HL-60 (cell line): ENCODE measurements at places on chromosomes 12 and 14.
A peak's percentile ranks its signal among the peaks of the same experiment; 100 is the strongest.

- DNase-seq = no peak
These were observed 369.6 kb downstream of the DUSP6 start for GRCh38 chr12:88982694-88983093.

DNA sequence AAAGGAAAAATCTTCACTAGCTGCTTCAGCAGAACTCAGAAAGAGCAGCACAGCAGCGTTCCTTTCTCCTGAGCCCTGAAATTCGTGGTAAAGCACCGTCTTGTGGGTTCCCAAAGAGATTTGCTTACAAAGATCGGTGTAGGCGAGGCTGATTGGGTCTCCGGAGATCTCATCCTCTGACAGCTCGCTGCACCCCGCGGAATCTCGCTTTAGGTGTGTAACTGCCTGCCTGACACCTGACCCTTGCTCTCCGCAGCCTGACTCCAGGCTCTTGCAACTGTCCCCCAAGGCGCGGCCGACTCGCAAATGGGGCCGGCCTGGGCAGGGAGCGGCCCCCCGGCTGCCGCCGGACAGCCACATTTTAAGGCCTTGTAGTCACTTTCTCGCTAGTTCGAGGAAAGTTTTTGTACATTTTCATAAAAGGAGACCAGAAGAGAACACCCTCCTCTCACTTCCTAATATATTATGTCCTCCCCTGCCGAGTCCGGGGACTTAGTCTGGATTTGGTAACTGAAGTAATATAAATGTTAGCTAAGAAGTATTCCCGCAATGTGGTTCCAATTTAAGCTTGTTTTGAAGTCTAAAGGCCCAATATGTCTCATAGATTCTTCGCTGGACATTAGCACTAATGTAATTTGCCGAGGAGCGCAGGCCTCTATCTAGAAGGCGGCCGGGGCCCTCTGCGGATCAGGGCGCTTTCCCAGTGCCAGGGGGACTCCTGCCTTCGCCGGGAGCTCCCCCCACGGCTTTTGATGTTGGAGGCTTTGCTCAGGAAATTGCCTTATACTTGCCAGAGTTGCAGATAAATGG, 177.3 kb upstream of the CDKN3 start:
- no peak for DNase-seq

GRCh38 chr12:56299853-56300643, at the start of gene CS:
Gene CS (minus strand): TSS chr12:56300330. CDS start chr12:56300201, 129 bp downstream.
- peak; percentile 99 for DNase-seq

GRCh38 chr12:107761502-107761904, 566 bp upstream of the PRDM4 start:
- DNase-seq = no peak

GRCh38 chr14:80465546-80466220, 254.4 kb upstream of the DIO2 start:
- DNase-seq = no peak

GRCh38 chr12:90999966-91000365, 4.8 kb downstream of the EPYC start:
- no peak for DNase-seq

- DNase-seq = no peak
These were observed 6.5 kb downstream of the TMEM253 start for GRCh38 chr14:21107283-21107800.

GRCh38 chr14:61321385-61322010, at the start of gene PRKCH:
Gene PRKCH (plus strand): TSS chr14:61321579. CDS start chr14:61322102, 523 bp downstream.
- DNase-seq = peak; percentile 51

- DNase-seq = no peak
These were observed 179.6 kb downstream of the TMTC2 start for GRCh38 chr12:82866227-82866775.

DNA sequence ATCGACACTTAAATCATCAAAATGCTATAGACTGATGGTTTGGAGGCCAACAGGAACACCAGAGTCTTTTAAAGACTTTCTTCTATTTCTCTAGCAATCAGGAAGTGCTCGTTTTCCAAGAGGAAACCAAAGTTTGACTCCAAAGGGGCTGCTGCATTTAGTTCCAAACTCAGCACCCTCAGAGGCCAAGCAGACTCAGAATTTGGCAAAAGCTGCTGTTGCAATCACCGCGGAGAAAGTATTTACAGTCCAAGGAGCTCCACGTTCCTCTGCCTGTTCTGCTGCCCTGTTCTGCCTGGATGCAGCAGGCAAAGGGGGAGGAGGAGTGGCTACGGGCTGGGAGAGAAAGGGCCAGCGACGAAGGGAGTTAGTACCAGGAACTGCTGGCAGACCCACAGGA, 325.1 kb downstream of the BCL11B start:
- DNase-seq = no peak

- no peak for DNase-seq
These were observed 1981.7 kb upstream of the FLRT2 start for GRCh38 chr14:83548061-83548839.

DNA sequence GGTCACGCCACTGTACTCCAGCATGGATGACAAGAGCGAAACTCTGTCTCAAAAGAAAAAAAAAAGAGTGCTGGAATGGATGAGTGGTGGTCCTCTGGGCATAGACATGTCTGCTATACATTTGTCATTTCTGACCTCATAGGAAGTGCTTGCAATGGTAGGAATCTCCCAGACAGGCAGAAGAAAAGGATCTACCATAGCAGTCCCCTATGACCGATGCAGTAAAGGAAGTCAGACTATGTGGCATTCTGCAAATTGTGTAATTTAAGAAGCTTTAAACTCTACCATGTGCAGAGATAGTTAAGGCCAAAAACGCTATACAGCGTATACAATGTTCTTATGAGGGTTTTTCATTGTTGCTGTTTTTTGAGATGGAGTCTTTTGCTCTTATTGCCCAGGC, 24.7 kb upstream of the RAP1B start:
- DNase-seq = peak; percentile 37

DNA sequence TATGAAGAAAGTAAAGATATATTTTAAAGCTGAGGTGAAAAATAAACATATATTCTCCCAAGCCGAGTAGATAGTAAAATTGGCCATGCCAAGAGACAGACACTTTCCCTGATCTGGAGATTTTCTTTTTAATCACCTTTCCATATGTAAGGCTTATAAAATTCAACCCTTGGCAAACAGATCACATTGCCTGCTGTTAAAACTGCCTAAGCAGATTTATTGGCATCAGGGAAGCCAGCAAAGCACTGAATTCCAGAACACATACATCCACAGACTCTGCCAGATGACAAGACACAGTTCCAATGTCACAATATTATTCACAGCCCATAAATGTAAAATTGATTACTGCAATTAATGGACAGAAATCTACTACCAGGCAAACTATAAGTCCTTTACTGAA, 78.2 kb upstream of the GARIN2 start:
- DNase-seq = no peak

- peak; percentile 99 for DNase-seq
These were observed 6.8 kb upstream of the BAZ2A start for GRCh38 chr12:56636675-56637540.

GRCh38 chr14:29111554-29111953, 345.0 kb downstream of the FOXG1 start:
- DNase-seq = no peak

DNA sequence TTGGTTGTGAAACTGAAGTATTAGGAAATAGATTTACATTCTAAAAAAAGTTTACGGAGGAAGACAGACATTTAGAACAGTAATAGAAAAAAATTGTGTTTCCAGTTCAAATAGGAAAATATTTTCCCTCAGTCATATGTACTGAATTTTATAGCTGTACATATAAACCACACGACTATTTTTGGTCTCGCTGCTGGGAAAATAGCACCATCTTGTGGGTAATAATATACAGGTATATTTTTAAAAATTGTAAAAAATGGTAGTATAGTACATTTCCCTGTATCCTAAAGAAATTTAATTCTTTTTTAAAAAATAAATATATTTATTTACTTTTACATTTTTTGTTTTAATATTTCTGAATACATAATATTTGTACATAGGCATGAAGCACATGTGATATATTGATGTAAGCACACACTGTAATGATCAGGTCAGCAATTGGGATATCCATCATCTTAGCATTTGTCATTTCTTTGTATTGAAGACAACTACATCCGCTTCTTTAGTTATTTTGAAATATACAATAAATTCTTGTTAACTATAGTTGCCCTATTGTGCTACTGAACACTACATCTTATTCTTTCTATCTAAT, 168.6 kb downstream of the ALX1 start:
- no peak for DNase-seq

DNA sequence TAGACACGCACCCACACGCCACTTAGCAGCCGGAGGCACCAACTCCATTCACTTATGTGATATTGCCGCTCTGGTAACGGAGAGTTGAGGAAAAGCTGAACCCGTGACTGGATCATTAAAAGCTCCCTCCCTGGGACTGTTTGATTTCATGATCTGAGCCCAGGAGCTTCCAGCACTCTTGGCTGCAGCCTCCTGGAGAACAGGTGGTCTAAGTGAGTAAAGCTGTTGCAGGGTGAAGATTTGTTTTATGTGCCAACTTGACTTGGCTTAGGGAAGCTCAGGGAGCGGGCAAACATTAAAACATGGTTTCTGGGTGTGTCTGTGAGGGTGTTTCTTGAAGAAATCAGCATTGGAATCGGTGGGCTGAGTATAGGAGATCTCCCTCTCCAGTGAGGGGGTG, 16.9 kb upstream of the TMEM132C start:
- no peak for DNase-seq

- DNase-seq = no peak
These were observed 9.0 kb upstream of the PAX9 start for GRCh38 chr14:36652542-36653201.
